Hematopoietic multipotent progenitor cell treated with erythropoietin and hydrocortisone succinate and interleukin-3 and kit ligand, for 6 days (in vitro differentiated cells): ENCODE measurements at places on chromosomes 12 and 14.

GRCh38 chr12:42846782-42847181 lies 257.2 kb upstream of the PRICKLE1 start:
- DNase-seq, result no peak

DNA sequence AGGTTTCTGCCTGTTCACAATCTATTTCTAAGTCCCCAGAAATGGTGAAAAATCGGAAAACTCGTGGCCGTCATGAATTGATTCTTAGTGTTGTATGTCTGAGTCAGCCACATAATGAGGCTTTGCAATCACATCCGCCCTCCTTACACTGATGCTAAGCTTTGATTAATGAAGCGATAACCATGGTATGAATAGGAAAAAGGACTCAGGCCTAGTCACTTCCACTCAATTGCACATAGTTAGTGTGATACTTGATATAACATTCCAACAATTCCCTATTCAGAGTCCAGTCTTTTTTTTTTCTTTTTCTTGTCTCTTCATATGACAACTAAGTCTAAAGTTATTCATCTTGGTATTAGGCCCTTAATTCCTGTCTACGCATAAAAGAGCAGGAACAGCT lies 1231.0 kb downstream of the VRK1 start:
- no peak for DNase-seq

DNA sequence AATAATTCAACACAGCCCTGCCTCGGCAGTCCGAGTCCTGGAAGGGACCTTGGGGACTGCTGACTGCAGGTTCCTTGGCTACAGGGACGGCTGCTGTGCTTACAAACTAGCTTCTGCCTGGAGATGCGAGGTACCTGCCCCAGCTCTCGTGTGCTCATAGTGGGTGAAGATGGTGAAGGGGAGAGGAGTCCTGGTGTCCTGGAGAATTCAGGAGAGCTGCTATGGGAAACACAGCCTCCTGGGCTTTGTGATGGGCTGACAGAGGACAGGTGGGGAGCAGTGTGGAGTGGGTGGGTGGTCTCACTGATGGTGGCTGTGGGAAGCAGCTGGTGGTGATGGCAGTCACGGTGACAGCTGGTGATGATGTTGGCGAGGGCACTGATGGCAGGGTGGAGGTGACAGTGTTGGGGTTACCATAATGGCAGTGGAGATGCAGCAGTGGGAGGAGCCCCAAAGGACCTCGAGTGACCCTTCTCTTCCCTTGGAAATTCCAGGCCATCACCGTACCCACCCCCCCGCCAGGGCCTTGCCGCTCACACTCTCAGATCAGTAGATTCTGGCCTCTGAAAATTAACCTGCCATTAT lies 32.8 kb downstream of the HVCN1 start:
- no peak for DNase-seq

- no peak for DNase-seq
Measured at GRCh38 chr14:81329640-81330381, 70.3 kb downstream of the STON2 start.

GRCh38 chr12:104713444-104713843 lies 244.6 kb downstream of the SLC41A2 start:
- no peak for DNase-seq
